ENCODE measurements at places on chromosomes 16 and 17.

DNA sequence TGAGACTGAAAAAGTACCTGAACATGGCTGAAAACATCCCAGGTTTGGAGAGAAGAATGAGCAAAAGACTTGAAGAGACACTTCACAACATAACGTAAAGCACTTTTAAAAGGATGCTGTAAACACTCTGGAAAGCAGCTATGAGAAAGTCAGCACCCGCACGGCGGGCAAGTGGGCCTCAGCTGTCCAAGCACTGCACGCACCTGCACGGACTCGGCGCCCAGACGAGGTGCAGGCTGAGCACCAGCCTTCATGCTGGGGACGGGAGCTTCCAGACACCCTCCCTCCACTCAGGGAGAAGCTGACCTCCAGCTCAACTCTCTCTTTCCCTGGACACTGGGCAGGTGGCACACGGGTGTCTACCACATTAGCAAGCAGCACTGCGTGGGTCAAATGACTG lies 13.1 kb downstream of the CCDC57 start:
- no peak for DNase-seq

- DNase-seq: no peak
Observed at GRCh38 chr17:59766491-59766890, 59.0 kb downstream of the VMP1 start.

DNA sequence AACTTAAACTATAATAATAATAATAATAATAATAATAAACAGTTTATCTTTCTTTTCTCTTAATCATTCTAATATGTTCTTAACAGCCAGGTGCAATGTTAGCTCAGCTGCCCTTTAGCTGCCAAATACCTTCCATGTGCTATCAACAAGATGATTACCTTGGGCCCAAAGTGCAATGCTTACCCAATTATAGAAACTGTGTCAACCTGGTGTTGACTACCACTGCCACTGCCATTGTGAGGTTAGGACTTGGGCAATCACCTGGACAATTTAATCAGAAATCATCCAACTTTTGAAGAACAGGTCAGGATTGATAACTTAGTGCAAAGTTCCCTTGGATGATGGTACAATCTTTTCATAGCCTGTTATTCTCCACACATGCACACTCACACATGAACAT lies 371.8 kb upstream of the SALL1 start:
- DNase-seq: no peak

DNA sequence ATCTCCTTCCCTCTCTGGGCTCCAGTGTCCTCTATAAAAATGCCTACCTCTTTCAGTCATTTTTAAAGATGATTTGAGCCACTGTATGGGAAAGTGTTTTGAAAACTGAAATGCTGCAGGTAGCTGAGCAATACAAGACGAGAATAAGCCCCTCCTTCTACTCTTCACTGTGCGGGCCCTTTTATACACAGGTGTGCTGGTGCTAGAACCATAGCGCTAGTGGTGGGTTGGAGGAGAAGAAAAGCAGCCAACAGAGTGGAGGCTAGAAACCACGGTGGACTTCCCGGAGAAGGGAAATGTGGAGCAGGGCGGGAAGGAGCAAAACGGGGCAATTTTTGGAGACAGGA lies 58.2 kb upstream of the DLX4 start:
- no peak for DNase-seq

- DNase-seq: no peak
Observed at GRCh38 chr17:81322271-81323082, 27.4 kb upstream of the SLC38A10 start.

DNA sequence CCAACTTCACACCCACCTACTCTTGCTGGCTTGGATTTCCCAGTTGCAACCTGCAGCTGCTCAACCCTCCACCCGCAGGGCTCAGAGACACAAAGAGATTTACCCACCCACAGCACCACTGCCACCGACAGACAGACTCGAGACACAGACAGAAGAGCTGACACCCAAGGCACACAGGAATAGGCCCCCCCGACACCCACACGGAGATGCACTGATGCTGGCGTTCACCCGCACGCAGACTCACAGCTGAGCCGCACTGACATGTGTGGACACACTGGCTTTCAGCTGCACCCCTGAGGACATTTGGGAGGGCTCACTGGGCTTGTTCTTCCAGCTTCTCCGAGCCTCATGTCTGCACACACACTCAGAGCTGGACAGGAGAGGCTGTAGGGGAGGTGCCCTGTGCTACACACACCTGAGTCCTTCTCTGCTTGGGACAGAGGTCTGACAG lies 8.2 kb downstream of the STX1B start:
- DNase-seq: no peak

DNA sequence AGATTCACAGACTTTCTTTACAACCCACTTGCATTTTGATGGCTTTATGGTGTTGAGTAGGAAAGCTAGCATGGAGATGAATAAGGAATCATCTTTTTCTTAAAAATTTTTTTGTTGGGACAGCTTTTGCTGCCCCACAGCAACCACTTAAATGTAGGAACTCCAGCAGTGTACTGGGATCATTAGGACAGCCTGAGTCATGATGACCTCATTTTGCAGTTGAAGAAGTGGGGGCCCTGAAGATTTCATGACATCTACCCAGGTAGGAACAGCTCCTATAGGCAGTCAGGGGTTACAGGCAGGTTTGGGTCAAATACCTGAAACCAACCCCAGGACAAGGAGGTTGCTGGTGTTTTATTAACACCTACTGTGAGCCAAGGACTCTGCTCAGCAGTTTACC lies 2.1 kb downstream of the METTL22 start:
- DNase-seq: no peak

- peak; percentile 73 for DNase-seq
Observed at GRCh38 chr17:3647769-3648555, 11.4 kb downstream of the CTNS start.

DNA sequence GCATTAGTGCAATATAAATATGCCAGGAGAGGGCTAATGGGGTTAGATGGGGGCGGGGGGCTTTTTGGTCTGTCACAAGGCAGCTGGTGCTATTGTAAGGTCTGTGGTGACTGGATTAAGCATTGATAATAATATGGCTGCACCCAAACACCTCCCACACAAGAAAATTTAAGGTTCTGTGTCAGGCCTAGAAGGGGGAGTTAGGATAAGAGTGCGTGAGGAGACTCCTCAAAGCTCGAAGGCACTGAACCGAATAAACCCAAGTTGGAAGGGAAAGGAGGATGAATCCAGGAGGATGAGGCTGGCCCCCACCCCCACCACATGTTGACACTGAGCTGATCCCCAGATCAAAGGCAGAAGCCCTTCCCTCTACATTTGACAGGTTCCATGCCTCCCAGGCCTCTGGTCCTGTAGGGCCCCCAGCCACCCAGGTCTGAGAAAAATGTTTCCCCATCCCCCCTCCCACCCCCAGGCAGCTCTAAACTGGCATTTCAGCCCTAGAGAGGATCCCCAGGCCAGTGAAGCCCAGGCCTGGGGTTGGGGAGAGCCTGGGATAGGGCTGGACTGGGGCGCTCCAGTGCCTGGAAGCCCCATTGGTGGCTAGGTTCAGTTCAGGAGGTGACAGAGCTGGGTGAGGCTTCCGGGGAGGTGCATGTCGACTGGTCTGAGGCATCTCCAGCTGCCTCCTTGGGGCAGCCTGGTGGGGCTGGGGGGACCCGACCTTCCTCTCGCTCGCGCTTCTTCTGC lies 1.7 kb downstream of the HOXB1 start:
- DNase-seq: no peak

DNA sequence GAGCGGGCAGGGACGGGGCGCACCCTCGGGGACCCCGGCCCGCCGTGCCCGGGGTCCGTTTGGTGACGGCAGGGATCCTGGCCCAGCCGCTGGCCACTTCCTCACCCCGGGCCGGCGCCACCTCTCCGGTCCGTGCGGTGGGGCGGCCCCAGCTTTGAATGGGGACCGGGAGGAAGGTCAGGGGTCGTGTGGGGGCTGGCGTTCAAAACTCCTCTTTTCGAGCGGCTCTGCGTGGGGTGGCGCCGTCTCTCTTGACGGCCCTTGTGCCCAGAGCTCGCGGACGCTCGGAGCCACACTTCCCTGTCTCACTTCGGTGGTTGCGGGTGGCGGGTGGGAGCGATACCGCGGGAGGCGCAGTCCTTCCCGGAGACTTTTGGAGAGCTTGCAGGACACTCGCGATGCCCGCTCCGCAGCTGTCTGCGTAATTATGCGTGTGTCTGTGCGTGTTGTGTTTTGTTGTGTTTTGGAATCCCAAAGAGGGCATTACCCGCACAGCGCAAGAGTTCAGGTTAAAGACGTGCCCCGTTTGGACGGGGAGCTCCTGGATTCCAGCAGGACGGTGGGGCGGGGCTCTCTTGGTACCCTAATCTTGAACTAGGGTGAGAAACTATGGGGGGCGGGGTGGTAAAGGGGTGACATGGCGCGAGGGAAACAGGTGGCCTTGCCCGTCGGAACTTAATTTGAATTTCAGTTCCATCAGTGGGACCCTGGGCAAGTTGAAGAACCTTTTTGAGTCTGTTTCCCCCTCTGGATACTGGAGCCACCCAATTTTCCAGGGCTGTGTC lies 637 bp downstream of the PLCG2 start:
- DNase-seq: peak; percentile 23

- DNase-seq: peak; percentile 67
Observed at GRCh38 chr17:68398691-68399637, 58.3 kb downstream of the WIPI1 start.

- DNase-seq: no peak
Observed at GRCh38 chr16:67606632-67607031, 38.3 kb upstream of the CARMIL2 start.

DNA sequence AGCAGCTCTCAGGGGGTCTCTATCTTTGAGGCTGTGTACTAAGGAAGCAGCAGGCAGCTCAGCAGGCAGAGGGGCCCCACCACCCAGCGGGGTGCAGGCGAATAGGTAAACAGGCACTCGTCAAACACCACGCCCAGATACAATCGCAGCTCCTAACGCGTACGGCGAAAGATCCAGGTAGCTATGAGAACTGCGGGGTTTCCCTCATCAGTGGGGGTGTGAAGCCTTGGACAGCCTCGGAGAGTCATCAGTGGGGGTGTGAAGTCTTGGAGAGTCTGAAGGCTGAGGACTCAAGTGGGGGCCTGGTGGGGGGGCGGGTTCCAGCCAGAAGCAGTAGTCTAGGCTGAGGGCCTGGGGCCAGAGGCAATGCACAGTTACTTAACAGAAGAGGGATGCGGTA lies 69.0 kb downstream of the RTN4RL1 start:
- DNase-seq: no peak

- DNase-seq: no peak
Observed at GRCh38 chr17:63511331-63511730, 11.8 kb upstream of the KCNH6 start.

DNA sequence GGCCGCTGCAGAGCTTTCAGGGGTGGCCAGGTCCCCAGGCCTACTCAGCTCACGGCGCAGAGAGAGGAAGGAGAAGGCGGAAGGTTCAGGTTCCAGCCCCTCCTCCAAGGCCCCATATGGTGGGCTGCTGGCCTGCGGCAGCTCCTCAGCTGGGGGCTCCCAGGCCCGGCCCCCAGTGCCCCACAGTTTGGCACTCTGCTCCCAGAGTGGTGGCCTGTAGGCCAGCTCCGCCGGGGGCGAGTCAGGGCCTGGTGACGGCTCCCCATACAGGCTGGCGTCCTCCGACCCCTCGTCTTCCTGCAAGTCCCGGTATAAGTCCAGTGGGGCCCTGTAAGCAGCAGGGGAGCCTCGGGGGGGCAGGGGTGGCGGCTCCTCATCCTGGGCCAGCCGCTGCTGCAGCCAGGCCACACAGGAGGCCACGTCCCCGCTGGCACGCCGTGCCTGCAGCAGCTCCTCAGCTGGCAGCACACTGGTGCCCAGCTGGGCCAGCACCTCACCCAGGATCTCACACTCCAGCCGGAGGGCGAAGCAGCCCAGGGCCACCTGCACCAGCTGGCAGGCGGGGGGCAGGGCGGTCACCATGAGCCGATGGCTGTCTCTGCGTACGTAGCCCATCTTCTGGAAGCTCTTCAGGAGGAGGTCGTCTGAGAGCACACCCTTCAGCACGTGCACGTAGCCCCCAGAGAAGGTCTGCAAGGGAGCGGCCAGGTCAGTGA lies 3.7 kb downstream of the SPATA2L start:
- DNase-seq: no peak

GRCh38 chr17:8892338-8892690 lies 24.8 kb upstream of the PIK3R6 start:
- DNase-seq: no peak

GRCh38 chr16:51129105-51129504 lies 22.0 kb downstream of the SALL1 start:
- DNase-seq: no peak

GRCh38 chr16:89560378-89561141 lies at the start of gene RPL13:
Gene RPL13 (plus strand): TSS chr16:89560682. CDS start chr16:89560960, 278 bp downstream.
- peak; percentile 92 for DNase-seq

GRCh38 chr16:23959752-23960072 lies 123.9 kb downstream of the PRKCB start:
- DNase-seq: no peak

DNA sequence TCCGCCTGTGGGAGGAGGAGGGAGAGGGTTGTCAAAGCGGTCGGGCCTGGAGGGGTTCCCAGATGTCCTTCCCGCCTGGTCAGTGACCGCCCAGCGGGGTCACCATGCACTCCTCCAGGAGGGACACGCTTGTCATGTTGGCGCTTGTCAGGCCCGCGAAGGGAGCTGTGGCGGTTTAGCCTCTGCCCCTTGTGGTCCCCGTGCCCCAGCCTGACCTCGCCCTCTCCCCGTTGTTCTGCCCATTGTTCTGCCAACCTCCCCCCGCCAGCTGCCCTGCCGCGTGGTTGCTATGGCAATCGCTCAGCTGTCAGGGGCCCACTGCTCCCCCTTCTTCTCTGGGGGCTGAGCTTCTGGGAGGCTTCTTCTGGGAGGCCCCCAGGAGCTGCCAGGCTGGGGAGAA lies 146.4 kb upstream of the CIBAR2 start:
- no peak for DNase-seq

- no peak for DNase-seq
Observed at GRCh38 chr16:84093879-84094270, 22.9 kb downstream of the MBTPS1 start.

DNA sequence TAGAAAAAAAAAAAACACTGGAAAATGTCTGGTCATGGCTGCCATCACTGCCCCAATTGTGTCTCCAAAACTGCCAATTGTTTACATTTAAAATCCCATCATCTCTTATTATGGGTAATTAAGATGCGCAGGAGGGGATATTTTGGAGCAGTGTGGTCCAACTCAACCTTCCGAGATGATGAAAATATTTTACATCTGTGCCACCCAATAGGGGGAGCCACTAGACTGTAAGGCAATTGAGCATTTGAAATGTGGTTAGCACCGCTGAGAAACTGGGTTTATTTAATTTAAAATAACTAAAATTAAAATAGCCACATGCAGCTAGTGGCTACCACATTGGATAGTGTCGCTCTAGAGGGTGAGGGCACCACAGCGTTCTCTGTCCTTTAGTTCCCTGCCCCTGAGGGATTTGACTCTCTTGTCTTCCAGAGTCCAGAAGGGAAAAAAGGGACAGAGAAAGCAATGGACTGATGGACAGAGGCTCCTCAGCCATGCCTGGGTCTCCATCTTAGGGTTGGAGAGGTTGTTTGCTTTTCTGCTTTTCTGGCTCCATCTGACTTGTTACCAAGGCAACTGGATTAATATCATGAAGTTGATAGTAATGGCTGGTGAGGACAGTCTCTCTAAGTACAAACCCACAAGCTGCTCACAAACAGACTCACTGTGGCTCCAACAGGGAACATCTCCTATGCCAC lies 3.5 kb downstream of the MPO start:
- DNase-seq: no peak

- no peak for DNase-seq
Observed at GRCh38 chr17:8154608-8155155, 2.5 kb upstream of the PER1 start.

GRCh38 chr17:81635973-81636504 lies 873 bp downstream of the NPLOC4 start:
- DNase-seq: no peak
